Frontal cortex (tissue), 4 donors: ENCODE measurements at places on chromosomes 12 and 14. TPM values are rescaled to one million over a fixed set of nuclear protein-coding genes. Genes with fewer than 3 reads are reported as not detected.

AQP2 gene
- total RNA-seq = not detected

A2ML1 gene
- 0.41 TPM for total RNA-seq

SLC25A21 gene
- total RNA-seq = 6.1 TPM

SLCO1C1 gene
- total RNA-seq = 16.7 TPM

MYO1A gene
- not detected for total RNA-seq

NYNRIN gene
- total RNA-seq = 9.8 TPM

SSPN gene
- 4.1 TPM for total RNA-seq

KITLG gene
- total RNA-seq = 56.3 TPM

GUCY2C gene
- total RNA-seq = under 0.01 TPM

LTB4R2 gene
- total RNA-seq = 1.6 TPM

AVPR1A gene
- 14.3 TPM for total RNA-seq

TNFAIP2 gene
- 11.8 TPM for total RNA-seq

CLEC2A gene
- total RNA-seq = not detected

LRP1-AS gene
- total RNA-seq = not detected

KRT83 gene
- not detected for total RNA-seq

BDKRB2 gene
- total RNA-seq = 0.41 TPM

LGR5 gene
- under 0.01 TPM for total RNA-seq

CHGA gene
- total RNA-seq = 39.5 TPM

HNF1A gene
- total RNA-seq = not detected

NR1H4 gene
- not detected for total RNA-seq

ESYT1 gene
- total RNA-seq = 26.5 TPM

DHRS2 gene
- 0.41 TPM for total RNA-seq
